Fibroblast of skin of right biceps (primary cell): ENCODE measurements at places on chromosomes 3 and 15.

DNA sequence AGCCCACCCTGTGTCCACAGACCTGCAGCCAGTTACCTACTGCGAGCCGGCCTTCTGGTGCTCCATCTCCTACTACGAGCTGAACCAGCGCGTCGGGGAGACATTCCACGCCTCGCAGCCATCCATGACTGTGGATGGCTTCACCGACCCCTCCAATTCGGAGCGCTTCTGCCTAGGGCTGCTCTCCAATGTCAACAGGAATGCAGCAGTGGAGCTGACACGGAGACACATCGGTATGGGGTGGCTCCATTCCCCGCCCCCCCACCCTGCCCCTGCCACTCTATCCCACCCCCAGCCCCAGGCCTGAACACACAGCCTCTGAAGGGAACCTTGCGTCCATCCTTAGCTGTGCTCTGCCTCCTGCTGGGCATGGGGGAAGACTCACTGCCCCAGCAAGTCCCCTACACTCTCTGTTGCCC lies 73.2 kb downstream of the AAGAB start:
- DNase-seq = no peak

DNA sequence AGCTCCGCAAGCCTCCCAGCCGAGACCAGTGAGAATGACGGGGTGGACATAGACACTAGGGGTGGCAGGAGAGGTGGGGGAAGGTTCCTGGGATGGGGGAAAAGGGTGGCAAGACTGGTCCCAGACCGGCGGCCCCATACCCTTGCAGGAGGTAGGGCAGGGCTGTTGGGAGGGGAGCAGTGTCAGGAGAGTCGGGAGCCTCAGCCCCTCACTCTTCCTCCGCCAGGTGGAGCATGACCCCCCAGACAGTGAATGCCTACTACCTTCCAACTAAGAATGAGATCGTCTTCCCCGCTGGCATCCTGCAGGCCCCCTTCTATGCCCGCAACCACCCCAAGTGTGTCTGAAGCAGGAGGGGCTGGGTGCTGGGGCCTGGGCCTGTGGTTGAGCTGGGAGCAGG lies 8.7 kb upstream of the PSMD2 start:
- no peak for DNase-seq

GRCh38 chr3:59425371-59425770 lies 375.5 kb upstream of the CFAP20DC start:
- DNase-seq = peak; percentile 68

GRCh38 chr3:194407423-194407822 lies 8.4 kb upstream of the GP5 start:
- peak; percentile 56 for DNase-seq

- peak; percentile 55 for DNase-seq
These were observed 56.1 kb downstream of the TAFA4 start for GRCh38 chr3:68876112-68876713.

DNA sequence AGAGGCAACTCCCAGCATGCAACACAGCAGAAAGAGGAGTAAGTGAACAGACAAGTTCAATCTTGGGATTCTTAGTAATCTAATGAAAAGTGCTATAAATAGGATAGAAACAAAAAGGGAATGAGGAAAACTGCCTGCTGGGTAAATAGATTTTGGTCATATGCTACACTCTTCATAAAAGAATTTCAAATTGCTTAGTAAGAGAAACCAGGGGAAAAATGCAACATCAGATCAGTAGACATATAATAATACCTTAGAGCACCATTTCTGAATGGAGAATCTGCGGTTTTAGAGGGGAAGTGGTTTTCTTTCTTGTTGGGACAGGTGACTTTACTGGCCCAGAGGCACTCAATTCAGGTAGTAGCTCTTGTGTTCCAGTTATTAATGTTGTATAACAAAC lies 13.4 kb upstream of the TBC1D5 start:
- no peak for DNase-seq

- DNase-seq = peak; percentile 16
These were observed 5.9 kb upstream of the ITPKA start for GRCh38 chr15:41487802-41488201.

- DNase-seq = peak; percentile 100
These were observed at the start of gene ZBTB11 for GRCh38 chr3:101676765-101677435. Gene ZBTB11, minus strand, starts transcription at chr3:101677132. Its CDS starts 218 bp downstream, at chr3:101676914.

DNA sequence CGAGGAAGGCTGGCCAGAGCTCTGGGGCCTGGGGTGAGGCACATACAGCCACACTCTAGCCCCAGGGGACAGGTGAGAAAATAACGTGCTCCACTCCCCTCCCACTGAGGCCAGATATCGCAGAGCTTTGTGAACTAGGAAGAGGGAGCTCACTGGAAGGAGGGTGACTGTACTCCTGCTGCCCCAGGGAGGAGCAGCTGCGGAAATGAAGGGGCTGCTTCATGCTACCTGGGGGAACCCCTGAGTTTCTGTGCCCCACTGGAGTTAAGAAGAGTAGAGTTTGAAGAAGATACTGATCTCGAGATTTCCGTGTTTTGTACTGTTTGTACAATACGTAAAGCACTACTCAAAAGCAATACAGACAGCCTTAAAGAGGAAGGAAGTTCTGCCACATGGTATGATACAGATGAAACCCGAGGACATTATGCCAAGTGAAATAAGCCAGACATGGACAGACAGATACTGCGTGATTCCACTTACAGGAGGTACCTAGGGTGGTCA lies 44.6 kb downstream of the CMTM6 start:
- no peak for DNase-seq
